ENCODE measurements at places on chromosomes 7 and 10. TPM values are rescaled to one million over a fixed set of nuclear protein-coding genes. Genes with fewer than 3 reads are reported as not detected.

The ZNF239 gene
- 6.7 TPM for total RNA-seq

GRCh38 chr10:102230861-102231356 lies 4.8 kb downstream of the ELOVL3 start:
- DNase-seq = peak; percentile 38

DNA sequence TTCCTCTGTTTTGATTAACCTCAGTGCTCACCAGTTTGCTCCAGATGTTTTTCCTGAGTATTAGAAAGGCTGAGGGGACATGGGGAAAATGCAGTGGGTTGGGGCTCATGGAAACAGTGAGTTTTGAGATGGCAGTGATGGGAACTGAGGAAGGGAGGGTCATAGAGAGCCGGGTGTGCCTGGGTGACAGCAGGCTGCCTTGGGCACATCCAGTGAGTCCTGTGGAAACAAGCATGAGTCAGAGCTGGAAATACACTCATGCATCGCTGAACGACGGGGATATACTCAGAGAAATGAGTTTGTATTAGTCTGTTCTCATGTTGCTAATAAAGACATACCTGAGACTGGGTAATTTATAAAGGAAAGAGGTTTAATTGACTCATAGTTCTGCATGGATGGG lies 202.2 kb downstream of the TMEM178B start:
- no peak for DNase-seq

DNA sequence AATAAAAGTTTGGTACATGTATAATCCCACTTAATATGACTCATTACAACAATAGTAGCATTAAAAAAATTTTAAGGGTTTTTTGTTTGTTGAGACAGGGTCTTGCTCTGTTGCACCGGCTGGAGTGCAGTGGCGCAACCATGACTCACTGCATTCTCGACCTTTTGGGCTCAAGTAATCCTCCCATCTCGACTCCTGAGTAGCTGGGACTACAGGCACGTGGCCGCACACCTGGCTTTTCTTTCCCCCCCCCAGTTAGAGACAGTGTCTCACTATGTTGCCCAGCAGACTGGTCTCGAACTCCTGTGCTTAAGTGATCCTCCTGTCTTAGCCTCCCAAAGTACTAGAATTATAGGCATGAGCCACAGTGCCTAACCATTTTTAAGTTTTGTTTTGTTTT lies 40.7 kb downstream of the KMT2C start:
- no peak for DNase-seq

- no peak for DNase-seq
These were observed 119.5 kb downstream of the DOCK4 start for GRCh38 chr7:112086496-112087254.

- no peak for DNase-seq
These were observed 50.4 kb upstream of the NFE2L3 start for GRCh38 chr7:26101361-26102151.

DNA sequence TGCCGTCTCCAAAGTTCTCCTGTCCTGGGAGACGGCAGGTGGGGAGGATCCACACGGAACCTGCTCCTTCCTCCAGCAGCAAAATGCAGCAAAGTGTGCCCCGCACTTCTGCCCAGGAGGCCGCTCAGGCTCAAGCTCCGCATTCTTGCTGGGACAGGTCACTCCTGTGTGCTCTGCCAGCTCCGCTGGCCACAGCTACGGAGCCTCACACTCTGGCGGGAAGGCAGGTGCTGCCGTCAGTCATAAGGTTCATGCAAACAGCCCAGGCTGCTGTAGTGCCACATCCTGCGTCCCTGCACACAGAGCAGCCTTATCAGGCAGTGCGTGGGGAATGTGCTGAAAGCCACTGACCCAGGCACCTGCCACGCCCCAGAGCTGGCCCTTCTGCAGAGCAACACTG lies 22.4 kb downstream of the ADGRA1 start:
- no peak for DNase-seq
